ENCODE measurements at places on chromosomes 7 and 10.

GRCh38 chr10:20887706-20888555, 9.2 kb downstream of the NEBL start:
- no peak for DNase-seq

- DNase-seq = no peak
Measured at GRCh38 chr10:35638101-35638500, 4.0 kb downstream of the FZD8 start.

DNA sequence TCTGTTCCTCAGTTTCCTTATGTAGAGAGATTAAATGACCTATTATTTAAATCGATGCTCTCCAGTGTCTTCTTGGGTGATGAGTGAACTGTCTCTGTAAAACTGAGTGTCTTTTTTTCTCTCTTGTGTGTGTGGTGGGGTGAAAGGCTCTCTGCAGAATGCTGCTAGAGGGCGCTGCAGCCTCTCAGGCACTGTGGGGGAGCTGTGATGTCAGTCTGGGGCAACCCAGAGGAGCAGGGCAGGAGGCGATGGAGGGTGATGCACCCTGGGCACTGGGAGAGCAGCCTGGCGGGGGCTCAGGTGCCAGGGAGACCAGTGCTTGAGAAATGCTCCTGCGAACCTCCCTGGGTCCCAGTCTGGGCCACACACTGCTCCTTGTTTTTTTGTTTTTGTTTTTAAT, 110.1 kb upstream of the POM121L12 start:
- DNase-seq = no peak

DNA sequence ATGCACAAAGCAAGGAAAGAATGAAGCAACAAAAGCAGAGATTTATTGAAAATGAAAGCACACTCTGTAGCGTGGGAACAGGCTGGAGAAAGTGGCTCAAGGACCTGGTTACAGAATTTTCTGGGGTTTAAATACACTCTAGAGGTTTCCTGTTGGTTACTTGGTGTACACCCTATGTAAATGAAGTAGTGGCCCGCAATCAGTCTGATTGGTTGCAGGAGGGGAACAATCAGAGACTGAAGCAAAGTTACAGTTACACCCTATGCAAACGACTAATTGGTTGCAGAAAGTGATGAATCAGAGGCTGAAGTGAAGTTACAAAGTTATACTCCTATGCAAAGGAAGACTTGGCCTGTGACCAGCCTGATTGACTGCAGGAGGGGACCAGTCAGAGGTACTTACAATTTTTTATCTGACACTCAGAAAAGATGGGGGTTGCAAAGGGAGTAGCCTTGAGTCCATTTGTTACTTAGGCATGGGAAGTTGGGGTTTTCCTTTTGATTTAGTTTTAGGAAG, 3.6 kb upstream of the MTPN start:
- no peak for DNase-seq

- DNase-seq = no peak
Measured at GRCh38 chr7:151917791-151918509, 38.3 kb upstream of the GALNTL5 start.

DNA sequence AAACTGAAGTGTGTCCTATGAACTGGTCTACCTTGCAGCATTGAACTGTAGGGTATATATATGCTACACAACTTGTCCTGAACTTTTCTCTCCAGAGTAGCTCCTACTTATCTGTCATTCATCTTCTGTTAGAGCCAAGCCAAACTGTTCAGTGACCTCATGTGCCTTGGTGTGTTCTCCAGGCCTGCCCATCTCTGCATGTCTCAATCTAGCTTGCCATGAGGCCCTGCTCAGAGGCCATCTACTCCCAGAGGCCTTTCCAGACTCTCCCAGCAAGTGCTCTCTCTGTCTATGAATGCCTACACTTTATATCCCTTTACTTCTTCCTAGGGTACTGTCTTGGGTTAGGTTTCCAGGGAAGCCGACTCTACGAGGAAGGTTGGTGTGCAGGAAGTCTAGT, 99.8 kb upstream of the MTPN start:
- no peak for DNase-seq

- no peak for DNase-seq
Measured at GRCh38 chr7:67484244-67484751, 487.7 kb downstream of the TYW1 start.

DNA sequence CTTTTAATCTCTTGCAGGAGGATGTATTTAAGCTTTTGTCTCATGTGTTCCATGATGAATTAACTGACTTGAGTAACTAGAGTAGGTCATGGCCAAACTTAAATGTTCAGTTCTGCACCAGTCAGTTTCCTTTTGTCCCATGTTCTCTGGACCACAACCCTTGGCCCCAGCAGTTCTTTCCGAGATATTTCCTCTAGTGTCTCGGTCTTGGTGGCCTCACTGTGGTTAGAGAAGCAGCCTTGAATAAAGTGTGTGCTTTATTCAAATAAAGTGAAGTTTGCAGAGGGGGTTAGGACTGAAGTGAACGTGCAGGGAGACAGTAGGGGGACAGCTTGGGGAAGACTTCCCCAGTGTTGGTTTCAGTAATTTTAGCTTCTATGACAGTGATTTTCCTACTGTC, 9.3 kb downstream of the ZNF212 start:
- no peak for DNase-seq

DNA sequence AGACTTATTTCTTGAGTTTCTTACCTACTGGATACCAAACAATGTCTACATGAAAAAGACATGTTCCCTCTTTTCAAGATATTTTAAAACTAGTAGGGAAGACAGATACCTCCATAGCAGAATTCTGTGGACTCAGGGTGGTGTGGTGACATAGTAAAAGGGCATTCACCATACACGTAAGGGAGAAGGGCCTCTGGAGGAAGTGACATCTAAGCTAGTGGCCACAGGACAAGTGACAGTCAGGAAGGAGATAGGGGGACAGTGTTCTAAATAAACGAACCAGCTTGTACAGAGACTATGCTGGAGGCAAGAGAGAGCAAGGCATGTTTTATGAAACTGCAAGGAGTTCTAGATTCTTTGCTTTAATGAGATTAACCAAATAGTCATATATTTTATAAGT, 321.7 kb upstream of the LRGUK start:
- DNase-seq = no peak

GRCh38 chr7:119397156-119397555, 875.8 kb upstream of the KCND2 start:
- no peak for DNase-seq

DNA sequence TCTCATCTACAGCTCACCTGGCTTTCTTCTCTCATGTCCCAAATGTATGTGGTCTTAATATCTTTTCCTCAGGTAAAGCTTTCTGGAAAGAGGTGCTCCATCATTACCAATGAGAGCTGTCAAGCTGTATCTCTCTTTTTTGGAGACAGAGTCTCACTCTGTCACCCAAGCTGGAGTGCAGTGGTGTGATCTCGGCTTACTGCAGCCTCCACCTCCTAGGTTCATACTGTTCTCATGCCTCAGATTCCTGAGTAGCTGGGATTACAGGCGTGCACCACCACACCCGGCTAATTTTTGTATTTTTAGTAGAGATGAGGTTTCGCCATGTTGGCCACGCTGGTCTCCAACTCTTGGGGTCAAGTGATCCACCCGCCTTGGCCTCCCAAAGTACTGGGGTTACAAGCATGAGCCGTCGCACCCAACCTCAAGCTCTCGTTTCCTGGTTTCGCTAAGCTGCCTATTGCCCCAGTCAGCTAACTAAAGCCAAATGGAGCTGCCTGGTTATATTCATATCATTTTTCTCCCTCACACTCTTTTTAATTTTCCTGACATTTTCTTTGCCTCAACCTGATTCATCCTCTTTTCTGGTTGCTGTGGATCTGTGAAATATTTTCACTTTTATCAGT, 60.5 kb downstream of the SUFU start:
- DNase-seq = no peak

GRCh38 chr10:100006243-100006886, 3.4 kb downstream of the DNMBP start:
- no peak for DNase-seq

DNA sequence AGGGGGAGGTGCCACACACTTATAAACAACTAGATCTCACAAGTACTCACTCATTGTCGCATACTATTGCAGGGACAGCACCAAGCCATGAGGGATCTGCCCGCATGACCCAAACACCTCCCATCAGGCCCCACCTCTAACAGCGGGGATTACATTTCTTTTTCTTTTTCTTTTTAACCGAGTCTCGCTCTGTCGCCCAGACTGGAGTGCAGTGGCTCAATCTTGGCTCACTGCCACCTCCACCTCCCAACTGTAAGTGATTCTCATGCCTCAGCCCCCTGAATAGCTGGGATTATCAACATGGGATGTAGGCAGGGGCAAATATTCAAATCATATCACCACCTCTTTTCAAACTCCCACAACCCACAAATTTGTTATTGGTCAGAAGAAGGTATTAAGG, 76.7 kb downstream of the SKAP2 start:
- no peak for DNase-seq

GRCh38 chr10:59285073-59285472, 77.3 kb downstream of the FAM13C start:
- no peak for DNase-seq

DNA sequence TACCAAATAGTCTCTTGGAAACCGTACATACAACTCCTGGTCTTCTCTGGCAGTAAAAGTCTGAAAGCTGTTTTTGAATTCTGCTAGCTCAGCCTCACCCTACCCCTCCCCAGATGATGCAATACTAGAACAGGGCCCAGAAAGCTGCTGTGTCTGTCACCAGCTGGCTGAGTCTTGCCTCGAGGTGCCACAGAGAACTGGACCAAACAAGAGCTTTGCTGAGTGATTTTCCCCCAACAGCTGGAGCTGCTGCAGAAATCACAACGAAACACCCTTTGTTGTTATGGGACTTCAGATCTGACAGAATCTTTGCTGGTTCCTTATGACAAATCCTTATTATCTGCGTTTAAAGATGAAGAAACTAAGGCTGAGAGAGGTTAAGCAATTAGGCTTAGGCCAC, 134.1 kb downstream of the SPAG6 start:
- DNase-seq = no peak

GRCh38 chr10:80729896-80730295, 192.2 kb downstream of the SH2D4B start:
- DNase-seq = no peak

- no peak for DNase-seq
Measured at GRCh38 chr10:114766470-114766869, 55.1 kb upstream of the FHIP2A start.

- no peak for DNase-seq
Measured at GRCh38 chr7:75867390-75867717, 11.5 kb upstream of the RHBDD2 start.

- DNase-seq = no peak
Measured at GRCh38 chr7:74106846-74107245, 23.2 kb downstream of the LIMK1 start.

DNA sequence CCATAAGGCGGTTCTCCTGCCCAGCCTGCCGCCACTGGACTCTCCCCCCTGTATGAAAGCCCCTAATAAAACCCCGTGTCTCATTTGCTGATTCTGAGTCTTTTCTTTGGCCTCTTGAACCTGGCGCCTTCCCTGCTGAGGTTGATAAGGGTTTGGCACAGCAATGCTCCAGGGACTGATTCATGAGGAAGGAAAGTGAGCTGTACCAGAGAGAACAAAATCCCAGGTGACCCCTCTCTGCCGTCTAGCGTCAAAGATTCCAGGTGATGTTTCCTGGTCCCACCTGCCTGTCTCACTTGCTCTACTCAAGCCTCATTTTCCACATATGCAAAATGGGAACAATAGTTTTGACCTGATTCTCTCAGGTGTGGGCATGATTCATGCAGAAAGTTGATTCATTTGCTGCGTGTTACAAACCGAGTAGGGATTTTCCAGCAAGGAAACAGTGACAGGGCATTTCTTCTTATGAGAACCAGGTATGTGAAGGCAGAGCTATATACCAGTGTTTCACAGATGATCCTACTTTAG, 730.6 kb upstream of the IGFBP3 start:
- DNase-seq = no peak

DNA sequence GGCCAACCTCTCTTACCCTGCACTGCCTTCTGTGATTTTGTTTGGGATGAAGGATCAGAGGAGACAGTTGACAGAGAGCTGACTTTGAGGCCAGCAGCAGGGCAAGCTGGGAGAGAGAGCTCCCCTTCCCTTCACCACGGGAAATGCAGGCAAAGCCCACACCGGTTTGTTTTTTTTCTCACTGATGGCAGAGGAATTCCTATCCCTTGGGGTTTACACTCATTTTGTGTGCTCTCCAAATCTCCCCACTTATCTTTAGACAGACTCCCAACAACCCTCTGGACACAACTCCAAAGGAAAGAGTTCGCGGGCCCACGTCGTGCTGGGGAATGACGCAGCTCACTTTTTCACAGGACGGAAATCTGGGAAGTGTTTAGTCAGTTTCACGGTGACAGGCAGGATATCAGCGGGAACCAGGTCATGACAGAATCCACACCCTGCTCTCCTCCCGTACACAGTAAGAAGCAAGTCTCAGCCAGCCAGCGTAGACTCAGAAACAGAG, 68.3 kb upstream of the FAM171A1 start:
- DNase-seq = no peak

GRCh38 chr7:109582211-109582610, 1012.5 kb downstream of the DNAJB9 start:
- no peak for DNase-seq

DNA sequence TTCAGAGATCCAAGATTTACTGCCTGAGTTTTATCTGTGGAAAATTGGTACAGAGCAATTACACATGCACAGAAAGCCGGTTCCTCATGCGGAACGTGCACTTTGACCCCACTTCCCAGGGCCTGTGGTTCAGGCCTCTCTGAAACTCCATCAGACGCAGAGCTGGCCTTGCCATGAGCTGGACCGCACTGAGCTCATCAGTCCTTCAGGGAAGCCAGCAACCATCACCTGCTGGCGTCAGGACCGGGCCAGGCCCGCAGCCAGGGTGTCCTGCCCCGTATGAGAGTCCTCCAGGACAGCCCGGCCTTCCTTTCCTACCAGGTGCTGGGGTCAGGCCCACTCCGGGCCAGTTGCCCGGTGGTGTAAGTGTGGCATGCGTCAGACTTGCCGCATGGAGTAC, 446.5 kb upstream of the FOXK1 start:
- DNase-seq = no peak

DNA sequence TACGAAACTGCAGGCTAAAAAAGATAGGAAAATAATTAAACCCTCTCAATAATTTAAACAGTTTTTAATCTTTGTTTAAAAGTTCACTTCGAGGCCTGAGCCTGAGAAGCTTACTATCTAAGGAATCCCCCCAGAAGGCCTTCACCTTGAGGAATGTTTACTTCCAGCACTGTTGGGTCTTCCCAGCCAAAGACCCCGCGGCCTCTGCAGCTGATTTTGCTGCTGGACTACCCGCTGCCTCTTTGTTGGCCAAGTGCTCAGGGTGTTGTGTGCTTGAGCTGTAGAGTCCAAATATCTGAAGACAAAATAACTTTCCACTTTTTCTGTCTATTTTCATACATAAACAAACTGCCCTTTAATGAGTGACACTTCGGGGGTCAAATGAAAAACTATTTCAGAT, 292.7 kb downstream of the GLRX3 start:
- no peak for DNase-seq
